ENCODE measurements at places on chromosomes 6 and 20.

DNA sequence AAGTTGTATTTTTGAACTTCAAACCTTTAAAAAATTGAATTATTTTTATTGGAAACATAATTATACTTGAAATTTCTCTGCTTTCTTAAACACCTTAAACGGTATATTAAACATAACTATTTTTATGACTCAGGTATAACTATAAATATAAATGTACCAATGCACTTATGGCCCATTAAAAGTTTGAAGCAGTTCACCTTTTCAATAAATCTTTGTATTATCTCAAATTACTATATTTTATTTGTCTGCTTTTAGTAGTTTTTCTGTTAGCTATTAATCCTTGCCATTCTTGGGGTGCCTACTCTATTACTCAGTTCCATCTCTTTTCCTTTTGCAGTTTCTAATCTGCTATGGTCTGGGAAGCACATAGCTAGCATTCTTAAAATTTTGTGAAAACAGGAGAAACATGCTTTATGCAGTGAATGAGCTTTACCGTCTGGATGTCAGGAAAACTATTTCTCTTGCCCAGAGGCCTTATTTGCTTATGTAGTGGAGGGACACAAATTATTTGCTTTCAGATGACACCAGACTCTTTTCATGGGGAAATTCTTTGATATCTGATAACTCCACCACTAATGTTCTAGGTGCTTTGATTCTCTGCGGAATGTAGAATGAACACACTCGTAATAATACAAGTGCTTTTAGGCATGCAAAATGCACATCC lies 378.9 kb upstream of the CITED2 start:
- DNase-seq, result no peak

DNA sequence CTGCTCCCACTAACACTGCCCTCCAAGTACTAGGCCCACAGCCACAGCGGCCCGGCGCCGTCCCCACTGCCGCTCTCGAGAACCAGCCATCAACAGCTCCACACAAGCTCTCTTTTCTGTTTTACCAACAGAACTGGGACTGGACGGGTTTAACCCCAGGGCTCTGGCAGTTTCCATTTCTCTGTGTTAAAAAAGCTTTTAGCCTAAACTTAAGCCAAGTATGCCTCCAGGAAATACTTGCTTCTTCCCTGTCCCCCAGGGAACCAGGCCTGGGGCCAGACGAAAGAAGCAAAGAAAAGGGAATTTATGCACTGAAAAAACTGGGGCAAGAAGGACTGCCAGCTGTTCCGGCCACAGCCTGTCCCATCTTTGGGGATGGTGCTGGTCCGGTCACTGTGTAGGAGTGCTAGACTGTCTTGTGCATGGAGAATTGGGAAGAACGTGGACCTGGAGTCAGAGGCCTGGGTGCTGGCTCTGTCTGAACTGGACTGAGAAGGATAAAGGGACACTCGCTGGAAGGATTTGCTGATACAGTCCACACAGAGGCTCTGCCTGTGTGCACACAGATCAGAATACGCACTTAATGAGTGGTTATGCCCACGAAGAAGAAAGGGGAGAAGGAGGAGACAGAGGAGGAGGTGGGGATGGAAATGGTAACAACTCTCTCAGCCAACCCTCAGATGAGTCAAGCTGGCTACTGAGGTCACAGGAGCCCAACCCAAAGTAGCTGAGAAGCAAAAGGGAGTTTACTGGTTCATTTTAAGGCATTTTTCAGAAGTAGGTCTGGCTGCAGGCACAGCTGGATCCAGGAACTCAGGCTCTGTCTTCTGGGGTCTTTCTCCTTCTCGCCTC lies 254.4 kb upstream of the PMEPA1 start:
- no peak for DNase-seq

DNA sequence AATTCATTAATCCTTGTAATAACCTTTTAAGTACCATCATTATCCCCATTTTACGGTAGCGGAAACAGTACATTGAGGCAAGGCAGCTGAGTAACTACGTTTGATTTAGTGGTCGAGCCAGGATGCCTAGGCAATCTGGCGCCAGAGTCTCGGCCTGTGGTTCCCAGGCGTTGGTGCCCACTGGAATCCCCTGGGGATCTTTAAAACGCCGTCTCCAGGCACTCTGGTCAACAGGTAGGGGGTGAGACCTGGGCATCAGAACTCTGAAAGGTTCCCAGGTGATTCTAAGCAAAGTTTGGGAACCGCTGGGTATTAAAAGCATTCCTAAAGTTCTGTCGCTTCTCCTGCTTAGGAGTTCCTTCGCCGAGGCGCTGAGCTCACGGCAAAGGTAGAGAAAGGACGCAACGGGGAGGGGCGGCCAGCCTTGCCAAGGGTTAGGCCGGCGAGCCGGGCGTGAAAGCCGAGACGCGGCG lies 939 bp downstream of the DTNBP1 start:
- no peak for DNase-seq

DNA sequence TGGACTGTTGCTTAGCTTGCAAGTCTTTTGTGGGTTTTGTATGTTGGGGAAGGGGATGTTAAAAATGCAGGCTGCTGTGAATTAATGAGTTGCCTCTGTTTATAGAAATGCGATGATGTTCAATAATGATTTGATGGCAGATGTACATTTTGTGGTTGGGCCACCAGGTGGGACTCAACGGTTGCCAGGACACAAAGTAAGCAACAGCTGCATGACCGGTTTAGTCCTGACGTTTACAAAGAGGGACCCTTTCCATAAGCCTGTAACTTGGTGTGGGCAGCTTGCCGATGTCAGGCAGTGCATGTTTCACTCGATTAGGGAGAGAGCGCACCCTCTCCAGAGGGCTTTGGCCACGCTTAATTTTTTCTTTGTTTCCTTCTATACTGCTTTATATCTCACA lies 1.3 kb downstream of the BTBD3 start:
- DNase-seq, result no peak

DNA sequence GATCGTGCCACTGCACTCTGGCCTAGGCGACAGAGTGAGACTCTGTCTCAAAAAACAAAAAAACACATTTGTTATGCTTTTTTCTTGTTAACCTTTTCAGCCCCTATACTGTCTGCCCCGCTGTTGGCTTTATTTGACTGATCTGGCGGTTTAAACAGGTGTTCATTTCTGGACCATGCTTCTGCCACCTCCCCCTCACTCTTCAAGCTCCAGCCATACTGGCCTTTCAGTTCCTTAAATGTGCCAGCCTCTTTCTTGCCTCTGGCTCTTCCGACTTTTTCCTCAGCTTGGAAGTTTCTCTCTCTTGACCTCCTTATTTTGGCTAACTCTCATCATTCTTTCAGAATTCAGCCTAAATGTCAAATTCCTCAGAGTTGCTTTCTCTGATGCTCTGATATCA lies 35.2 kb upstream of the TXLNB start:
- no peak for DNase-seq

DNA sequence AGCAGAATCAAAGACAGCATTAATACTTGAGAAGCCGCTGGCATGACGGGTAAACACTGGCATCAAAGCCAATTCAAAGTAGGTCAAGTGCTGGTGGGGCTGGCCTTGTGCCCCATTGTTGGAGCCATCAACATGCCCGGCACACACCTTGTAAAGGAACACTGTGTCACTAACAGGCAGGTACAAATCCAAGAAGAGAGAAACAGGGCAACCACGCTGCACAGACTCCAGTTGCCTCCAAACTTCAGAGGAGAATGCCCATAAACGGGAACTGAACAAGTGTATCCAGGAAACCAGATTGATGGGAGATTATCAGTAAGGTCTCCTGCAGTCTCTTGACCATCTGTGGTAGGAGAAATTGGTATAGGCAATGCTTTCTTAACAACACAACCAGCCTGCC lies 127.0 kb upstream of the STXBP5 start:
- DNase-seq, result no peak

GRCh38 chr6:34459899-34460593 lies 5.8 kb upstream of the PACSIN1 start:
- DNase-seq, result peak; percentile 21

DNA sequence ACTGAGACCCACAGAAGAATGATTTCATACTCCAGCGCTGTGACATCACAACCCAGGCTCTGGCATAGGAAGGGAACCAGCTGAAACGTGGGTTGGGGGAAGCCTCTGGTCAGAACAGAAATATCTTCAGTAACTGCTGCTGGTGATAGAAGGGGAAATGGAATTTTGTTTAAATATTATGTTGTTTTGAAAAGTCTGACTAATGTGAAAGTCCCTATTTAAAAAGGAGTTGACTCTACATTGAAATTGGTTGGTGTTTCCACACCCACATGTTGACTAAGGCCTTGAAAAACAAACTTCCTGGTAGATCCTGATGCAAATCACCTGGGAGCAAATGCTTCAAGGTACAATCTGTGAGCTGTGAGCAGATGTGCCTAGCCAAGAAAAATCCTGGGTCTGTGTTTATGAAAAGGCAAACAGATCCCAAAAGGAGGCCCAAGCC lies 24.5 kb upstream of the TCP11 start:
- no peak for DNase-seq

- no peak for DNase-seq
Measured at GRCh38 chr20:58923117-58923712, 57.8 kb upstream of the NELFCD start.

GRCh38 chr6:129451187-129451586 lies 258.8 kb downstream of the ARHGAP18 start:
- no peak for DNase-seq

DNA sequence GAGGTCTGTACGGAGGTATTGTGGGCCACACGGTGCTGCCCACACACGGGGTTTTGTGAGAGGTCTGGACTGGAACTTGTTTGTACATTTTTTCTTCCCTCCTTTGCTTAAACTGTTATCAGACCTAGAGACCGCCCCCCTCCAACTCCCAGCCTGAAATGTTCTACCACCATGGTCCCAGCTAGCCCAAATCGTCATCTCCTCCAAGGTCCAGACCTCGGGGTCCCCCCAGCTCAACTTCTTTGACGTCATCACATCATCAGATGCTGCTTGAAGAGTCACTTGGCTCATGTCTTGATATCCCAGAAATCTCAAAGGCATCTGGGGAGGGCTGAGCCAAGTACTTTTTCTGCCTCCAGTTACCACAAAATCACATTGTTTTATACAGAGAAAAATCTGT lies 2.8 kb upstream of the CCDC170 start:
- no peak for DNase-seq

- DNase-seq, result no peak
Measured at GRCh38 chr6:126030045-126030444, 43.7 kb downstream of the TRMT11 start.

DNA sequence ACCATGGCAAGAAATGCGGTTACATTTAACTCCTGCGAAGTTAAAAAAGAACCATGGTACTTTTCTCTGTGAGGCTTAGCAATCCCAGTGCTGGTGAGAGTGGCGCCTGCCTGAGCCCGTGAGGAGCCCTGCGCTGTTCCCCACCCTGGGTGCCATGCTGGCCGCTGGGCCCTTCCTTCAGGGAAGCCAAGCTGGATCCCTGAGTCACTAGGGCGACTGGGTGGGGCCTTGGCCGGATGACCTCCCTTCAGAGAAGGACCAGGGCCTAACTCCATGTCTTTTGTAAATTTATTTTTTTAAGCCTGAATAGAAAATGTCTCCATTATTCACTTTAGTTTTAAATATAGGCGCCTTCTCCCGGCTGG lies 209.1 kb downstream of the ERMARD start:
- no peak for DNase-seq

GRCh38 chr20:8082025-8082424 lies 50.0 kb upstream of the PLCB1 start:
- no peak for DNase-seq

DNA sequence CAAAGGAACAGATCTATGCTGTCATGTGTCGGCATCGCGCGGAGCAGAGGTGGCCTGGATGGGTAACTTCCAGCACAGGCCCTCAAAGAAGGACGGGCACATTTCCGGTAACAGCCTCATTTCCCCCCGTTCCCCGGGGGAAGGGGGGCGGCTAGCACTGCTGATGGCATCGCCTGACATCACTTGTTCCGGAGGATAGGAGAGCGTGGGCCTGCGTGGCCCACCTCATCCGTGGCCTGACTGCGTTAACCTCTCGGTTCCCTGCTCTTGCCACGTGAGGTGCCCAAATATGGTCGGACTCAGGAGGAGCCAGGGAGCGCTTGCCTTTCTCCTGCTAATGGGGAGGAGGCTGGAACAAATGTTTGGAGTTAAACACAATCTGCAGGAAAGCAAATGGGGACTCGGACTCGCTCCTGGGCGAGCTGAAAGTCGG lies at the start of gene AKAP12:
Gene AKAP12 (plus strand): TSS at position 365 of the 433 bp plus-strand sequence. CDS start 596 bp downstream, outside the sequence.
- DNase-seq, result no peak

DNA sequence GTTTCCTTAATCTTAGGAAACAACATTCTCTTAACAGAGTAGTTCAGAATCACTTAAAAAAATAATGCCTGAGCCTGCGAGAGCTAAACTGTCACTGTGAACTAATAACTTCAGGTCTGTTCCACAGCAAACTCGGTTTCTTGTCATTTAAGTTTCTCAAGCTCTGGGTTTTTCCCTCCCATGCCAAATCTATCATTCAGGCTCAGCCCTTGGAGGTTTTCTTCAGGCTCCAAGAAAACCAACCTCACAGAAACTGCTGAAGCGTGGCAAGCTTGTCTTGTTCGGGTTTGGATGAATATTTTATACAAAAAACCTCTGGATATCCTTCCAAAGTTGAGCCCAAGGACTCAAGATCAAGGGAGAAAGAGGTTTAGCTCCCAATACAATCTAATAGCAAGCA lies 99.7 kb upstream of the SNX9 start:
- no peak for DNase-seq

- DNase-seq, result no peak
Measured at GRCh38 chr20:63860325-63861051, 810 bp upstream of the ABHD16B start.

GRCh38 chr6:84687431-84687830 lies 77.0 kb downstream of the TBX18 start:
- no peak for DNase-seq

- DNase-seq, result no peak
Measured at GRCh38 chr20:12311094-12311865, 393.6 kb downstream of the BTBD3 start.

GRCh38 chr6:11101417-11101816 lies 7.8 kb downstream of the SMIM13 start:
- DNase-seq, result no peak

DNA sequence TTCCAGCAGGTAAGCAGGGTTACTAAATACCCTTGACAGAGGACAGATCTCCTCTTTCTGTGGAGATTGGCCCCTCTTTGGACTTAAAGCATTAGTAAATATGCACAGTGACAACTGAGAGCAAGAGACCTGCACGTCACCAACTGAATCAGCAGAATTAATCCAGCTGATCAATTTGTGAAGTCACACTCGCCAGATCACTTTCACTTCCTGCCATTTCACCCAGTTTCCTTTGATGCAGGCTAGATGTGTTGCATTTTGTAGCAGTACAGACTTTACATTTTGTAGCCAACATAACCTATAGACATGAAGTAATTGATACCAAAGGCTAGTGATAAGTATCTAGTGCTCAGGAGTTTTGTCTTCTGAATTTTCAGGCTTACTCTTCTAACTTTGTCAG lies 11.9 kb downstream of the SYNE1 start:
- DNase-seq, result no peak

DNA sequence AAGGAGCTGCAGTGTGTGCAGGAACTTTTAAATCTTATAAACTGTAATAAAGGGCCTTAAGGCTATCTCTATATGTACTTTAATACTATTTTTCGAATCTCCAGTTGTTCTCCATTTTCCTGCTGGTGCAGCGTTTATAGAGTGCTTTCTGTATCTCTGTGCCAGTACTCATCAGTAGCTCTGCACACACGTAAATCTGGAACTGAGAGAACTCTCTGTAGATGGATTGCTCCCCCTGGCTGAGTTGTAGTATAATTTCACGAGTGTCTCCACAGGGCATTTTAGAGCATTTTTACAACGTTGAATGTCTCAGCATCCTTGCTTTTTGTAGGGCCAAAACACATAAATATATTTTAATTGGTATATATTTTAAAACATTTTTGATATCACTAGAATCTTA lies 256.5 kb downstream of the TRDN start:
- DNase-seq, result no peak

GRCh38 chr20:16708602-16709001 lies 21.2 kb upstream of the SNRPB2 start:
- DNase-seq, result no peak

GRCh38 chr6:89260310-89260709 lies 43.2 kb upstream of the GABRR1 start:
- no peak for DNase-seq

Measured in stimulated activated CD4-positive, alpha-beta T cell treated with anti-CD3 and anti-CD28 coated beads, Interleukin-1b, Interleukin-23, amount 100 ng/mL, for 1 hour (primary cell).